ENCODE measurements at places on chromosomes 12 and 14.

- DNase-seq: no peak
Observed at GRCh38 chr12:84497819-84498218, 414.8 kb downstream of the SLC6A15 start.

DNA sequence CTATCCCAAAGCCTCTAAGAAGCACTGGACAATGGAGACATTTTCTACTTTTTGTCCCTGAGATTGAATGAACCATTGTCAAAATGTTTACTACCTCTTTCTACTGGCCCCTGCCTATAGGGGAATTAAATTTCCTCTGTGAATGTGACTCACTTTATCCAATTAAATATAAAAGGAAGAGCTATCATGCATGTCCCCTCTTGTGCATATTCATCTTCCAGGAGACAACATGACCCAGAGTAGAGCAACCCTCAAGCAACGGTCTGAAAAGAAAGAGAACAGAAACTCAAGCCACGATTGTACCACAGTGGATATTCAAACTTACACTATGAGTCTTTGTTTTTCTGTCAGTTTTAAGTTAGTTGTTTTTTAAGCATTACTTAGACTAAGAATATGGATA lies 938.4 kb upstream of the ATXN7L3B start:
- DNase-seq: no peak

- no peak for DNase-seq
Observed at GRCh38 chr12:109737126-109737525, 23.5 kb downstream of the FAM222A start.

GRCh38 chr12:112168561-112168971 lies 43.2 kb downstream of the TRAFD1 start:
- DNase-seq: no peak

- no peak for DNase-seq
Observed at GRCh38 chr12:55738123-55739024, 4.5 kb upstream of the GDF11 start.

- DNase-seq: no peak
Observed at GRCh38 chr14:26966908-26967307, 369.1 kb upstream of the NOVA1 start.

DNA sequence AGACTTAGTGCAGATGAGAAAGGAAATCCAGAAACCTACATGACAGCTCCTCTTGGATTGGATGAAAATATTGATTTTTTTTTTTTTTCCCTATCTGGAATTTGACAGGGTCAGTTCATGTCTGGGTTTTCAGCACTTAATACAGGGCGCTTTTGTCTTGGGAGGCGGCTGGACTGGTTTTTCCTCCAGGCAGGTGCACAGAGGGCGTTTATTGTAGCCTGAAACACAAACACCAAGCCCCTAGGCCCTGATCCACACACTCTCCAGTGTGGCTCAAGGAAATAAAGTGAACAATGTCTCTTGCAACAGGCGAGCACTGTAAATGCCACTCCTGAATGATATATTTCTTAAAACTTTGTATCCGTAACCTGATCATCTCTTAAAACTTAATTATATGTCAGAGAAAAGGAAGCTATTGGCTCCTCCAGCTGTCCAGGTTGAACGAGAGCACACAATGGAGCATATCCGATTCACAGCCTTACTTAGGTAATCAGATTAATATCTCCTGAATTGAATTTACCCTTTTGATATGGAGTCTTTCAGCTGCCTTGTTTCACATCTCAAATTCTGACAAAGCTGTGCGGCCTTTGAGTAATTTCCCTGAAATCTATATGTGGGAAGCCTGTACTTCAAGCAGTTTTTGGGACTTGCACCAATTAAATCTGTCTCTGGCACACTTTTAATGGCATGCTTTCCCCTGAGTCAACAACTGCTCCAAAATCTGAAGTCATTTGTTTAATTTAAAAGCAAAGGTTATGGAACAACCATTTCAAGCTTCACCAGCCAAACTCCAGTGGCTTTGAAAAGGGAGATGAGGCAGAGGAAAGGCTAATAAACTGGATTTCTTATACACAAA lies 485.7 kb downstream of the ZFP36L1 start:
- DNase-seq: no peak

DNA sequence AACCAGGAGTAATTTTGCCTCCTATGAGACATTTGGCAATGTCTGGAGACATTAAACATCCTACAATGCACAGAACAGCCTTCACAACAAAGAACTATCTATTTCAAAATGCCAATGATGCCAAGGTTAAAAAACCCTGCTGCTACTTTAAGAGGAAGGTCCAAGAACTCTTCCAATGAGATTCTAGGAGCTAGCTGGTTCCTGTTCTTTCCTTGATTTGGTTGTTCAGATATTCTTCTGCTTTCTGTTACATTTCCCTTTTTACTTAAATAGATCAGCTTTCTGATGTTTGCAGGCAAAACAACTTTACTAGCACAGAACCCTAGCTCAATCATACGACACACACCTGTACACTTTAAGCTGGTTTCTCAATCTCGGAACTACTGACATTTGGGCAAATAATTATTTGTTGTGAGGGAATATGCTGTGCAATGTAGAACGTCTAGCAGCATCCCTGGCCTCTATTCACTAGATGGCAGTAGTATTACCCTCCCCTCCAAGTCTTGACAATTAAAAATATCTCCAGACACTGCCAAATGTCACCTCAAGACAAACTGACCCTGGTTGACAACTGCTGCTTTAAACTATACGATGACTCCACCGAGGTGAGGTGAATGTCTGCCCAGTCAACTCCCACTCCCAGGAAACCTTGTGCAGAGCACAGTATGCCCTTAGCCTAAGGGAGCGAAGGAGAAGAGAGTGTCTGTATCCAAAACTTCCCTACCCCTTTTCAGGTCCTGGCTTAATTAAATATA lies 4.4 kb downstream of the BLTP3B start:
- no peak for DNase-seq

DNA sequence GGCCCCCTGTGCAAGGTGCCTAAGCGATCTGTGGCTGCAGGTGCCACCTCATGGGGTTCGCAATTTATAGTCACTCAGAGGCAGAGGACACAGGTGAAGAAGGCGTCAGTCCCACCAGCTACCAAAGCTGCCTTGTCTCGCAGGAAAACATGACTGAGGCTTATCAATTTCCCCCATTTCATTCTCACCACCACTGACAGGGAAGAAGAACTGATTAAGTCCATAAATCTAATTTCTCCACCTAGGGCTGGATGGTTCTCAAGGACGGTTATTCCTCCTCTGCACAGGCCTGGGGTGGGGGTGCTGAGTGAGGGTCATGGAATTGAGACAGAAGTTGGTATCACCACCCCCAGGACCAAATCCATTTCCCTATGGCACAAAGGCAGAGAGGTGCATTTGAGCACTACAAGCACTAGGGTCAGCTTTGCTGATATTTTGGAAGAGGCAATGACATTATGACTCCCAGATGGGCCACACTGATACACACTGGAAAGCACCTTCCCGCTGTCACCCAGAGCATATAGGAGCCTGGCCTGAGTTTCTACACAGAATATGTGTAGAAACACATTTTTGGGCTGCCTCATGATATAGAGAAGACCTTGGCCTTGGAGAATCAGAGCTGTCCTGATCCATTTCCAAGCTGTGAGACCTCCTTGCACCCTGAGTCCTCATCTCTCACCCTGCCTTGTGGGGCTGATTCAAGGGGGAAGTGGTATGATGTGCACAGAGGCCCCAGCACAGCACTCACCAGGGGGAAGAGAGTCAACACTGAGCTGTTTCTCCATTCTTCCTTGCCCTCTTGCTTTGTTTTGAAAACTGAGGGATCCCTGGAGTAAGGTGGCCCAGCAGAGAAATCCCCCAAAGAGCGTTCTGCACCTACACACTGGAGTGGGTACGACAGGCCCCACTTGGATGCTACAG lies 59.4 kb downstream of the PITPNM2 start:
- no peak for DNase-seq

DNA sequence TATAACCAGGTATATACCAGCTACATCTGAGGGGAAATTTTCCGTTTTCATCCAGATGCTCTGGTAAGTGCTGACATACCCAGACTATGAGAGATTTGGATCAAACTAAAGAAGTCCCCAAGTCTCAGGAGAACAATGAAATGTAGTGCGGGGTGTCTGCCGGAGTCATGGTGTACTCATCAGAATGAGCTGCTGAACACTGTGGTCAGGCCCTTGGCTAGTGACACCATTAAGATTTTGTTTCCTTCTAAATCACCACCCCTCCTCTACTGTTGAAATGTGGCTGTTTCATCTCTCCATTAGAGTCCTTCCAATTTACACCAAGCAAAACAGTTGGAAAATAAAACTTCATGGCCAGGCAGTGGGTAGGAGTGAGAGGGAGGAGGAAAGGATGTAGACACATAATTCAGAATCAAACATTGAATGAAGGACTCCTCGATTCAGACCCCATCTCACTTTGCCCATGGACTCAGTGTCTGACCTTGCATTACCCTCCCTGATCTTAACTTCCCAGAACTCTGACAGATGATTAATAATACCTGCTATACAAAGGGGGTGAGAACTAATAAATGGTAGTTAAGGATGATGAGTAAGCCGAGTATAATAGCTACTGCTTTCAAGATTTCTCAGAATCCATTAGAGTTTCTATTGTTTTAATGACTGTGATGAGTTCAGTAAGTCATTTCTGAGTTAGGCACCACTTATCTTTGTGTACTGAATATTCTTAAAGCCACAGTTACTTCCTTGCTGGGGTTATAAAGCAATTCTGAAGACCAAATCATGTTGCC lies 127.4 kb downstream of the CRADD start:
- no peak for DNase-seq

DNA sequence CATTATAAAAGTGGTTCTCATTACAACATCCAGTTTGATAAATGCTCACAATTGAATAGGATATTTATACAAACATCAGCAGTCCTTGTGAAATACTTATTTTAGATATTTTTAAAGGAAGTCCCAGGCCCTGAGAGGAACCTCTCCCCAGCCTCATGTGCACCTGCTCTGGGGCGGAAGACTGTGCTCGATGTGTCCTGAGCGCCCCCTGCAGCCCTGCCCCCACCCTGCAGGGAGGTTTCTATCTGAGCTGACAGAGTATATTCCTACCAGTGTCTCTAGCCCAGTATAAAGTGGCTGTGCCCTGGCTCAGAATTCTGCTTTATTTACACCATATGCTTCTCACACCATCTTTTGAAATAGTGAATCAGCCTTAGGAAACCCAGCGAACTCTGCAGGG lies 1349.1 kb downstream of the TMEM121 start:
- no peak for DNase-seq

DNA sequence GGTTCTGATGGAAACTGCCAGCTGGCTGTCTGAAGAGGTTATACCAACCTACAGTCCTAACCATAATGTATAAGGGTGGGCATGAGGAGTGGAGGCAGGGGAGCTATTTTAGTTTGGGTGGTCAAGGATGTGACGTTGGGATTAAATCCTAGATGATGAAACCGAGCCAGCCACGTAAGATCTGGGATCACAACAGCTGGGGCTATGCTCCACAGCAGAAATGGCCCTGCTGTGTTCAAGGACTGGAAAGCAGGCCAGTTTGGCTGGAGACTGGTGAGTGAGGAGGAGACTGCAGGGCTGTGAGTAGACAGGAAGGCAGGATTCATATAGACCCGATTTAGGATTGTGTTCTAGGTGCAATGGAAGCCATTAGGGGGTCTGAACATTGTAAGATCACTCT lies 66.1 kb downstream of the SAMD4A start:
- DNase-seq: no peak

DNA sequence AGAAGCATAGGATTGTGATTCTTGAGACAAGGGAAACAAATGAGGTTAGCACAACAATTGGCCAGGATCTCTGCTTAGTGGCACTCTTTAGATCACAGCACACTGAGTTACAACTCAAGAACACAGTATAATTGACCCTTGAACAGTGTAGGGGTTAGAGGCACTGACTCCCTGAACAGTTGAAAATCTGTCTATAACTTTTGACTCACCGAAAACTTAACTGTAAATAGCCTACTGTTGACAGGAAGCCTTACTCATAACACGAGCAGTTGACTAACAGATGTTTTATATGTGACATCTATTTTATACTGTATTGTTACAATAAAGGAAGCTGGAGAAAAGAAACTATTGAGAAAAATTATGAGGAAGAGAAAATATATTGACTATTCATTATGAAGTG lies 296.1 kb downstream of the RERGL start:
- DNase-seq: no peak

- DNase-seq: no peak
Observed at GRCh38 chr12:104519190-104520019, 62.7 kb downstream of the CHST11 start.

DNA sequence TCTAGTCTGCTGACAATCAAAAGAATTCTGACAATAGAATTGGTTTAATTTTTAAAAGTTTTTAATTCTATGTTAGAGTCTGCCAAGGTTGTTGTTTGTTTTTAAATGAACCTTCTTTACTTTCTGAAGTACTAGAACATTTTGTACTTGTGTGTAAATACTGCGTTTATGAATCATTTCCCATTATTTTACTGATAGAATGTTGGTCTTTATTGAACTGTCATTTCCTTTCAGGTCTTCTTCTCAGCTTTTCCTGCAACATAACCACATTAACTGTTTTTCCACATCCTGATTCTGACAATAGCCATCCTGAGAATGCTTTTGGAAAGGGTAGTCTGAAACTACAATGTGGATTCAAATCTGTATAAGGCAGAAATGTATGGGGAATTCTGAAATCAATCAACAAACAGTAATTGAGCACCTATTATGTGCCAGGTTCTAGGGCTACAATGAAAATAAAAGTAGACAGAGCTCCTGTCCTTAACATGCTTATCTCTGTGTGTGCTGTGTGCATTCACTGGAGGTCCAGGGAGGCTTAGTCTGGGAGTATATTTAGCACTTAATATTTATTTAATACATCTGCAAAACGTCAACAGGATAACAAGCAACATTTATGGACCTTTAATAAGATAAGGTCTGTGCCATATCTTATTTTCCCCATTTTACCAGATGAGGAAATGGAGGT lies 73.1 kb upstream of the SLC38A2 start:
- no peak for DNase-seq

- no peak for DNase-seq
Observed at GRCh38 chr12:72464471-72464870, 192.3 kb downstream of the TRHDE start.

- no peak for DNase-seq
Observed at GRCh38 chr12:130981911-130982310, 28.2 kb downstream of the ADGRD1 start.

GRCh38 chr12:64395739-64396138 lies 5.2 kb upstream of the C12orf56 start:
- no peak for DNase-seq

GRCh38 chr12:76025601-76026575 lies 5.7 kb downstream of the PHLDA1 start:
- no peak for DNase-seq

- DNase-seq: no peak
Observed at GRCh38 chr14:36194663-36195062, 18.1 kb upstream of the PTCSC3 start.

GRCh38 chr12:71449373-71450070 lies 9.9 kb downstream of the LGR5 start:
- no peak for DNase-seq

Data from cortex of kidney (tissue), 1 donor.